Esophagus mucosa (tissue), 1 donor: ENCODE measurements at places on chromosomes 3 and 15.

DNA sequence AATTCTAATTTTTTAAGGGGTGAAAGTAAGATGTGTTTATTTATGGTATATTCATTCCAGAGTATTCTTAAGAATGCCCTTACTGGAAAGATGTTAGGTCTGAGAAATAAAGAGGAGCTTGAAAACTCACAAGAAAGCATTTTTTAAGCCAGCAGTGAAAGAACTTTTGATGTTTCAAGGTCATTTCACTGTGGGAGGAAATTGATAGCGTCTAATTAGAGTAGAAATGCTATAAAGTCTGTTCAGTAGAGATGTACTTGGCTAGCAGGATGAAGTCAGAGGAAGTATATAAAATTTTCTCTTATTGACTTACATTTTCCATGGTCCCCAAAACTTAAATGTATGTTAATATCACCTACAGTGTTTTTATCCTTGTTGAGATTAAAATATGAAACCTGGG, 354.6 kb downstream of the CNTN6 start:
- ATAC-seq: no peak

- ATAC-seq: no peak
Measured at GRCh38 chr3:44950275-44950734, 25.7 kb downstream of the ZDHHC3 start.

GRCh38 chr3:136120373-136121348, 75.5 kb downstream of the MSL2 start:
- ATAC-seq: no peak

DNA sequence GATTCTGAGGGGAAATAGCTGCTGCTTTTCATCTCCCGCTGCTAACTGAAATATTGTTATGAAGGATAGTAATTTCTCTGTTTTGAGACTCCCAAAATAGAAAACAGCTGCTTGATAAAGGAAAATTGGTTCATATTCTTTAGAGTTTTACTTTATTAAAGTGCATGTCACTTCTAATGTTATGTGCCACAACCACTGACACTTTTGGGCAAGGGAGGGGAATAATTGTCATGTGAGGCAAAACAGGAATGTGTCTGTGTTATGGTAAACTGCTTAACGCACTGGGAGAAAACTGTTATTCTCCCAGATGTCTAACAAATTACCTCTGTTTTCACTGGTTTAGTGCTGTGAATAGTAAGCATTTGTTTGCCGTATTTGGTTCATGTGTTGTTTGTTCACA, 201.6 kb downstream of the PDZRN3 start:
- no peak for ATAC-seq

DNA sequence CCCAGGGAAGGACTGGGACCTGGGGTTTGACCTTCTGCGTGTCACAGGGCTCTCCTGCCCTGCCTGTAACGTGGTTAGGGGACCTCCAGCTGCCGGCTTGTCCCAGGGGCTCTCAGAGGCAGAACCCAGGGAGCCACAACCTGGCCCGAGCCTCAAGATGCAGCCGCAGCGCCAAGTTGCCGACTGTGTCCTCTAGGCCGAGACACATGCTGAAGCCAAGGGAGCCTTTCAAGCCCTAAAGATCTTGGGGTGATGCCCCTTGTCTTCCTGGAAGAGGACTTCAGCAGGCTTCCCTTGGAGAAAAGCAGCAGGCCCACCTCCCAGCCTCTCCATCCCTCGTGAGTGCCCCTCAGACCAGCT, 7.2 kb downstream of the DNAJB8 start:
- no peak for ATAC-seq

DNA sequence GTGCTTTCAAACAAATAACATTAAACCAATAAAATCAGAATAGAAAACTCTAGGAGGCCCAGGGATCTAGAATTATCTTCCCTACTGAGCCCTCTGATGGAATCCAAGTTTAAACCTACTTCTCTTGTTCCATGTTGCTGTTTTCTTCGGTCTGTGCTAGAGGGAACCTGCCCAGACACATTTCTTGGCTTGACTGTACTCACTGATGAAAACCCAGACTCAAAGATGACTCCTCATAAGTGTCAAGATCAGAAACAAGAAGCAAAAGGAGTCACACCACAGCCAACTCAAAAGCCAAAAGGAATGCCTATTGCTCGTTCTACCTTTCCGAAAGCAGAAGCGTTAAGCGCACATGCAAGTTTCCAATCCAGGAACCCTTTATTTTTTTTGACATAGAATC, 31.6 kb downstream of the SCAP start:
- ATAC-seq: peak; percentile 79

DNA sequence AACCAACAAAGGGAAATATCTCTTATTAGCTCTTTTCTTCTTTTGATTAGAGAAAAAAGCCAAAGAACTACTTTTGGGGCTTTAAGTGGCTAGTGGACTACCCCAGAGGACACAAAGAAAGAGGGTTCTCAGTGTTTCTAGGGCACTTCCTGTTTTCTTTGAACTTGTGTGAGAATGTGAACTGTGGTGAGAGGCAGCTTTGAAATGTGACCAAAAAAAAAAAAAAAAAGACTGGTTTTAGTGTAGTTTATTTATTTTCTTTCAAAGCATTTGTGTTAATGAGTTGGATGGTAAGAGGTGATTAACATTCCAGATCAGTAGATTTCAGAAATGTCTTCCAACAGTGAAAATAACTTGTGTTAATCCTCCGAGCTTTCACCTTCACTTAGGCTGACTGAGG, 32.4 kb downstream of the SELENOT start:
- no peak for ATAC-seq

DNA sequence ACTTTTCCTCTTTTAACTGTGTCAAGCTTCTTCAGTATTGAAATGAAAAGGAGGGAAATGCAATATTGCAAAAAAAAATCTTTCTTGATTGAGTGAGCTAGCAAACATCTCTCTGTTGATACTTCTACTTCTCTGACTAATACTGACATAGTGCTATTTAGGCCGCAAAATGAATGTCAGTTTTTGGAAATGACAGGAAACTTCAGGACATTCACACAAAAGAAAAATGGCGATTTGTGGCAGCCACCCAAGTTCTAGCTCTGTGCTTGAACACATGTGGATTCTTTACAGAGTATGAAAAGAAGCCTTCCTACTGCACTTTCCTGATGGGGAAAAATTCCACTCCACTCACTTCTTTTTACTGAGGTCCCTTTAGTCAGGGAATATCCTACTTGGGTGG, 486.8 kb upstream of the ALCAM start:
- no peak for ATAC-seq

GRCh38 chr3:114903213-114903612, 243.9 kb downstream of the ZBTB20 start:
- ATAC-seq: no peak

DNA sequence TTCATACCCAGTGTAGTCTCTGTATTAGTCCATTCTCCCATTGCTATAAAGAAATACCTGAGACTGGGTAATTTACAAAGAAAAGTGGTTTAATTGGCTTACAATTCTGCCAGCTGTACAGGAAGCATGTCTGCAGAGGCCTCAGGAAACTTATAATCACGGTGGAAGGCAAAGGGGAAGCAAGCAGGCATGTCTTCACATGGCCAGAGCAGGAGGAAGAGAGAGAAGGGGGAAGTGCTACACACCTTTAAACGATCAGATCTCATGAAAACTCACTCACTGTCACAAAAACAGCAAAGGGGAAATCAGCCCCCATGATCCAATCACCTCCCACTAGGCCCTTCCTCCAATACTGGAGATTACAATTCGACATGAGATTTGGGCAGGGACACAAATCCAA, 6.3 kb upstream of the PARP14 start:
- no peak for ATAC-seq

- no peak for ATAC-seq
Measured at GRCh38 chr15:36694574-36694973, 115.1 kb downstream of the CDIN1 start.

DNA sequence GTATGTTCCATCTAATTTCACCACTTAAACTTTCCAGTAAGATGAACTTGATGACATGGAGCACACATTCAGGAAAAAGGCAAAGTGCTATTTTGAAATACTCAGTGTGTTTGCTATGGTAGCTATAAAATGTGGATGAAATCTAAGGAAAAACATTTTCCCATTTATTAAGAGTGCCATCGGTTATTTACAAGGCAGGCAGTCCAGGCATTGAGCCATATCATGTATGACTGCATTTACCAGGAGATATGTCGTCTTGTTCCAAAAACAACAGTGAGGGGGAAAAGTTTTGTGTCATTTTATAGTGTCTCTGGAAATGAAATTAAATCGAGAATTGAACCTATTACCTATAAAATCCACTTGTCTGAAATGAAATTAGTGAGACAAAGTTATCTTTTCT, 13.7 kb downstream of the ANXA2 start:
- no peak for ATAC-seq

- ATAC-seq: no peak
Measured at GRCh38 chr3:96994988-96995387, 180.6 kb downstream of the EPHA6 start.

GRCh38 chr15:25397100-25397499, 41.7 kb downstream of the UBE3A start:
- ATAC-seq: peak; percentile 38

- no peak for ATAC-seq
Measured at GRCh38 chr3:63766261-63766660, 52.8 kb upstream of the C3orf49 start.

GRCh38 chr15:67146875-67147381, 81.5 kb downstream of the SMAD3 start:
- ATAC-seq: peak; percentile 93

GRCh38 chr3:187102073-187102634, 37.1 kb downstream of the RPL39L start:
- no peak for ATAC-seq

- ATAC-seq: no peak
Measured at GRCh38 chr3:71062952-71063772, 520.4 kb downstream of the FOXP1 start.

- ATAC-seq: no peak
Measured at GRCh38 chr3:167151636-167152035, 228.5 kb downstream of the ZBBX start.

DNA sequence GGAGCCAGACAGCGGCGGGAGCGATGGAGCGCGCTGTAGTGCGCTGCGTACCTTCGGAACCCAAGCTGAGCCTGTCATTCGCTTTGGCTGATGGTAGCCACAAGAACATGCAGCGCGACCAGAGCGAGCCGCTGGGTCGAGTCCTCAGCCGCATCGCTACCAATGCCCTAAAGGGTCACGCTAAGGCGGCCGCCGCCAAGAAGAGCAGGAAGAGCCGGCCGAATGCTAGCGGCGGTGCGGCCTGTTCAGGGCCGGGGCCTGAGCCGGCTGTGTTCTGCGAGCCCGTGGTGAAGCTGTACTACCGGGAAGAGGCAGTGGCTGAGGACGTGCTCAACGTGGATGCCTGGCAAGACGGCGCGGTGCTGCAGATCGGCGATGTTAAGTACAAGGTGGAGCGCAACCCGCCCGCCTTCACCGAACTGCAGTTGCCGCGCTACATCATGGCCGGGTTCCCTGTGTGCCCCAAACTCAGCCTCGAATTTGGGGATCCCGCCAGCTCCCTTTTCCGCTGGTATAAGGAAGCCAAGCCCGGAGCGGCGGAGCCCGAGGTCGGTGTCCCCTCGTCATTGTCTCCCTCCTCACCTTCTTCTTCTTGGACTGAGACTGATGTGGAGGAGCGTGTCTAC, 498 bp downstream of the PDE12 start:
- peak; percentile 61 for ATAC-seq

- no peak for ATAC-seq
Measured at GRCh38 chr3:143693506-143693905, 154.8 kb downstream of the SLC9A9 start.
